HepG2 (cell line): ENCODE measurements at places on chromosomes 3 and 15. TPM values are rescaled to one million over a fixed set of nuclear protein-coding genes. Genes with fewer than 3 reads are reported as not detected.

CCDC54 gene
- polyA plus RNA-seq, result not detected in 2 replicates

SLC2A2 gene
- polyA plus RNA-seq, result 15.5 and 23.2 TPM in 2 replicates

GABPB1 gene
- polyA plus RNA-seq, result 17.3 and 17.5 TPM in 2 replicates

CCR8 gene
- not detected in 2 replicates for polyA plus RNA-seq

SPSB4 gene
- polyA plus RNA-seq, result not detected in 2 replicates
